ENCODE measurements at places on chromosomes 2 and 18.
A peak's percentile ranks its signal among the peaks of the same experiment; 100 is the strongest.

DNA sequence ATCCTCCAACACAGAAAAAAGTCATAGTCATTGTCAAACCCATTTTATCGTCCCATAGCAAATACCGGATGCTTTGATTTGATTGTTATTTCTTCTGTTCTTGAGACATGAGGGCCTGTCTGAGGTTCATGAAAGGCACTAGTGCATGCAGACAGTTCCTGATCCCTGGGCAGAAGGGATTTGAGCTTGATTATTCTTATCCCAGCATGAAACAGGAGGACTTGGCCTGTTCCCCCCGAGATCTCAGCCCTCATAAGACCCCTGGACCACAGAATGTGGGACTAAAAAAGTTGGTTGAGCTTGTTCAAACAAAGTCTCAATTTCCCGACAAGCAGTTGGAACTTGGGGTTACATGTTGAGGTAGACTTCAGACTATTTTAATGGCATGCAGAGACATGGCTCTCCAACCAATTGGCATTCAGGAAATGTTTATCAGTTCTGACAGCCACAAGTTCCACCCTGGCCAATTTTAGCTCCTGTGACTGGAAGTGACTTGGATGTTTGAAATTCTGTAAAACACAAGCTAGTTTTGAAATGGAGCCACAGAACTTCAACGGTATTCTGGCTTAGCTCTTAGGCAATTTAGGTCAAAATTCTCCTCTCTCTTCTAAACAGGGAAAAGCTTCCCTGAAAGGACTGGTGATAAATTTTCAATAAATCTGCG, 366.9 kb upstream of the SLC14A2 start:
- DNase-seq = no peak

- peak; percentile 98 for DNase-seq
Observed at GRCh38 chr18:74291771-74292540, at the start of gene CYB5A. Gene CYB5A, minus strand, starts transcription at chr18:74291963. Its CDS starts 88 bp downstream, at chr18:74291875.

DNA sequence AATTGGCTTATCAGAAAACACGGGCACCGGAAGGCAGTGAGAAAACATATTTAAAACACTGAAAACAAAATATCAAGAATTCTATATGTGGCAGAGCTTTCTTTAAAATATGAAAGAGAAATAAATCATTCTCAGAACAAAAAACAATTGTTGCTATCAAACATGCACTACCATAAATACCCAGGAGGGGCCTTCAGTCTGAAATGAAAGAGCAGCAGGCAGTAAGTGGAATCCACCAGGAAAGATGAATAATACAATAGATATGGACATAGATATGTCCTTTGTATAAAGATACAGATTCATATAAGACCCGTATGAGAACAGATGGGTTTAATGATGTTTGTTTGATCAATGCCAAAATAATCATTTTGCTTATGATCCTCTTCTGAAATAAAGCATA, 142.0 kb downstream of the TMEM18 start:
- DNase-seq = no peak

DNA sequence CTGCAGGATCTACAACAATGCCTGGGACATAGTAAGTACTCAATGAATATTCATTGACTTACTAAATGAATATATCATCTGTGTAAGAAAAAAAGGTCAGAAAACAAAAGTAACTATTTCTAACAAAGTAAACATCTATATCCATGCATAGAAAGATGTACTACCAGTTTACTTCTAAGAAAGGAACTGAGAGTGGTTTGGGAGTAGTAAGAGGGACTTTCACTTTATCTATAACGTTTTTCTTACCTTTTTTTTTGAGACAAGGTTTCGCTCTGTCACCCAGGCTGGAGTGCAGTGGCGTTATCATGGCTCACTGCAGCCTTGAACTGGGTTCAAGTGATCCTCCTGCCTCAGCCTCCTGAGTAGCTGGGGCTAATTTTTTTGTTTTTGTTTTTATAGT, 25.7 kb downstream of the DHX57 start:
- no peak for DNase-seq

DNA sequence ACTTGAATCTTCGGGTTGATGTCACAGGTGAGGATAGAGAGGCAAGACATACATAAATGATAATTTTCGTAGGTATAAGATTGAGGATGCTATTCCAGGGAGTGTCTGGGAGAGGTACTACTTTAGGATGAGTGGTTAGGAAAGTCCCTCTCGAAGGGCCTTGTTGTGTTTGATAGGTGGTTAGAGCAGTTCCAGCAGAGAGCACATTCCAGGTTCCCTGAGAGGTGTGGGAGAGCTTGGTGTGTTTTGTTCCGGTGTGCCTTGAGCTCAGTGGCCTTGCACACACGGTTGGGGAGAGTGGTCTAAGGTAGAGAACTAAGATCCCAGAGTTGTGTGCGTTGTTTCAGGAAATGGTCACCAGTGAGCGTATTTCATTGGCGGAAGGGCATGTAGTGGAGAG, 191.4 kb downstream of the ZNF407 start:
- no peak for DNase-seq

DNA sequence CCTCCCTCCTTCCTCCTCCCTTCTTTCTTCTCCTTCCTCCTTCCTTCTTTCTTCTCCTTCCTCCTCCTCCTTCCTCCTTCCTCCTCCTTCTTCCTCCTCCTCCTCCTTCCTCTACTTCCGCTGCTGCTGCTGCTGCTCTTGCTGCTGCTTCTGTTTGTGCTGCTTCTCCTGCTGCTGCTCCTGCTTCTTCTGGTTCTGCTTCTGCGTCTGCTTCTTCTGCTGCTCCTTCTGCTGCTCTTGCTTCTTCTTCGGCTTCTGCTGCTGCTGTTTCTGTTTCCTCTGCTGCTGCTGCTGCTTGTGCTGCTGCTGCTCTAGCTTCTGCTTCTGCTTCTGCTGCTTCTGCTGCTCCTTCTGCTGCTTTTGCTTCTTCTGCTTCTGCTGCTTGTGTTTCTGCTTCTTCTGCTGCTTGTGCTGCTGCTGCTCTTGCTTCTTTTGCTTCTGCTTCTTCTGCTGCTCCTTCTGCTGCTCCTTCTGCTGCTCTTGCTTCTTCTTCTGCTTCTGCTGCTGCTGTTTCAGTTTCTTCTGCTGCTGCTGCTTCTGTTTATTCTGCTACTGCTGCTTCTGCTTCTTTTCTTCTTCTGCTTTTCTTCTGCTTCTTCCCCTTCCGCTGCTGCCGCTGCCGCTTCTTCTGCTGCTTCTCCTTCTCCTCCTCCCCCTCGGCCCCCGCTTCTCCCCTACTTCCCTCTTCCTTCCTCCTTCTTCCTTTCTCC, 8.6 kb downstream of the SNRNP27 start:
- DNase-seq = no peak

DNA sequence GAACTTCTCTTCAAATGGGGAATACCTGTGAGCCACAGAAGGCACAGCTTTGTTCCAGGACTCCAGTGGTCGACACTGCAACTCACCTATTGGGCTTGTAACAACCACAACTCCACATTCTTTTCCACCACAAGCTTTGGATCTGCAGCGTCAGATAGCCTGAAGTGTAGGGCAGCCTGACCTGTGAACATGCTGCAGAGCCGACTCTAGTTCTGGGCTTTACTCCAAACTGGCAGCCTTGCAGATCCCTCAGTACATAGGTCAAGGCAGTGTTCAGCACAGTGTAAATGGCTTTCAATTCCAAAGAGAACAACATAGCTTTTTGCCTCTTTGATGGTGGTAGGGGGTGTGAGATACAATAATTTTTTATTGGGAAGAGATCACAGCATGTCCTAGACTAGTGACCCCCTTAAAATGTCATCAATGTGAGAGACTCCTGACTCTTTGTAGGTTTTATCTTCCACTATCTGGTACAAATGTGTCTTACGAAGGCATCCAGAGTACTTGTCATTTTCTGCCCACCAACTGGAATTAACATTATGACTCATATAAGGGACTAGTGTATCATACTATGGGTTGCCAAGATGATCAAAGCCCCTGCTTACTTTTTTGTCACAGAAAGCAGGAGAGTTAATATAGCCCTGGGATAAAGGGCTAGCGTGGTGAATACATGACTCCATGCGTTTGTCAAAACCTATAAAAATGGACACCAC, 149.8 kb downstream of the COPS8 start:
- peak; percentile 49 for DNase-seq

DNA sequence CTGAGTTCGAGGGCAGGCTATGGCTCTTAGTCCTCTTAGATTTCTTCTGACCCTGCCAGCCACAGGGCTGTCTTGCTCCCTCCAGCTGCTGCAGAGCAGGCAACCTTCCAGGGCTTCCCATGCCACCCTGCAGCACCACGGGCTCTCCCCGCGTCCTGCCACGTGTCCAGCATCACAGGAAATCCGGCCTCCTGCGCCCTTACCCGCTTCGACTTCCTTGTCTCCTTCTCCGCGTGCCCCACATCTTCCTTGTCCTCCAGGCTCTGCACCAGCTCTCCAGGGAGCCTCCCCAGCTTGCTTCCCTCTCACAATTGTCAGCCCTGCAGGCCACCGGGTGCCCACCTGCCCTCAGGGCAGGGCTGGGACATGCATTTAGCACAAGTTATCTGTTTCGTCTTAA, 253.5 kb downstream of the DCDC2C start:
- DNase-seq = no peak

GRCh38 chr18:39681061-39681460, 2115.5 kb upstream of the CELF4 start:
- no peak for DNase-seq

GRCh38 chr2:66867063-66867441, 432.1 kb downstream of the MEIS1 start:
- DNase-seq = no peak

GRCh38 chr2:116132833-116133232, 1681.7 kb upstream of the DDX18 start:
- no peak for DNase-seq

GRCh38 chr2:175743011-175743410, 259.1 kb downstream of the LNPK start:
- DNase-seq = no peak

DNA sequence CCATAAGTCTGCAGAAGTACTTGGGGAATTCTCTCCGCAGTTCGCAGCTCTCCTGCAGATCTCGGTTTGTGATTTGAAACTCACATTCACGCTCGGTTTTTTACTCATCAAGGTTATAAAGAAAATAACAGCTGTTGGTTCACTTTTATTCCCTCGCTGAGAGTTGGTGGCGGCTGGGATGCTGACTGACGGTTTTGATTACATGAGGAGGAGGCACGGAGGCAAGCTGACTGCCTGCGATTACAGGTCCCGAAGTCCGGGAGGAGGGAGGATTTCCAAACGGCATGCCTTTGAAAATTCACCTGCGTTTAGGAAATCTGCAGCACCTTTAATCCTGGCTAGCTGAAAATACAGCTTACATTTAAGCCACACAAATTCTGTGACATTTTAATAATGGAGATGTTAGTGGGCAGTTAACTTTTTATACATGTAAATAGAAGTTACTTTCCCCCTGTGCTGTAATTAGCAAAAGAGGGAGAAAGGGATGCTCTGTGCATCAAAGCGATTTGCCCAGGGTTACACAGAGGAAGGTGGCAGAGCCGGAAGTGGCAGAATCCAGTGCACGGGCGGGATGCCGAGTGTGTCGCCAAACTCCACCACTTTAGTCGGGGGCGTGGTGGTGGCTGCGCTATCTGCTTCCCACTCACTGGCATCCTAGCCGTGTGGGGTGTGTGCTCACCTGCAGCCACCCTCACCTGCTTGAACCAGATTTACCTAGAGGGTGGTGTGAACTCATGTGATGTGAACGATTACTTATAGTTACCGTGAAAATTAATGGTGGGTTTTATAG, 14.7 kb downstream of the AGAP1 start:
- no peak for DNase-seq
